ENCODE measurements at places on chromosomes 16 and 17.
A peak's percentile ranks its signal among the peaks of the same experiment; 100 is the strongest.

GRCh38 chr17:2468270-2468669, 43.4 kb downstream of the METTL16 start:
- DNase-seq, result peak; percentile 24

DNA sequence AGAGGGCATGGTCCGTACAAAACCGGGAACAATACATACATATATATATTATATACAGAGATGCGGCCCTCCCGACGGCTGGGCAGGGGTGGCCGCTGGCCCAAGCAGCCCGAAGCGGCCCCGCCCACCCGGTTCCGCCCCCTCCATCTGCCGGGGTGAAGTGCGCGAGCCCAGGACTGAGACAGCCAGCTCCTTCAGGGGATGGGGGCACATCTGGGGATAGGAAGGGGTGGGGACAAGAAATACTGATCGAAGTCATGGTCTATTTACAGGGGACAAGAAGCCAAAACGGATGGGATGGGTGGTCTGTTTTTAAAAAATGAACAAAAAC, 3.8 kb upstream of the SAMD14 start:
- DNase-seq, result no peak

- DNase-seq, result no peak
Observed at GRCh38 chr16:89452241-89452640, 38.1 kb downstream of the ANKRD11 start.

- no peak for DNase-seq
Observed at GRCh38 chr17:76570877-76571471, 14.7 kb downstream of the ST6GALNAC2 start.

DNA sequence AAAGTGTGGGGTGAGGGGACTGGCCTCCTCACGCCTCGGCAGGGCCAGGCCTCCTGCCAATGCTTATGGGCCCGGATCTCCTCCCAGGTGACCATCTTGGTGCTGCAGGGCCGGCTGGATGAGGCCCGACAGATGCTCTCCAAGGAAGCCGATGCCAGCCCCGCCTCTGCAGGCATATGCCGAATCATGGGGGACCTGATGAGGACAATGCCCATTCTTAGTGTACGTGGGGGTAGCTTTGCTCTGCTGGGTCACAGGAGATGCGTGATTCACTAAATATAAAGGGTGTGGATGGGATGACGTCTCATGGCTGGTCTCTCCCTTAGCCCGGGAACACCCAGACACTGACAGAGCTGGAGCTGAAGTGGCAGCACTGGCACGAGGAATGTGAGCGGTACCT, 19.5 kb downstream of the NUP85 start:
- DNase-seq, result no peak

- peak; percentile 32 for DNase-seq
Observed at GRCh38 chr17:2227025-2227699, 76.4 kb downstream of the SMG6 start.

GRCh38 chr16:50354629-50355456, 13.9 kb downstream of the BRD7 start:
- DNase-seq, result no peak

GRCh38 chr16:88886420-88886844, 20.0 kb upstream of the PABPN1L start:
- DNase-seq, result peak; percentile 26

DNA sequence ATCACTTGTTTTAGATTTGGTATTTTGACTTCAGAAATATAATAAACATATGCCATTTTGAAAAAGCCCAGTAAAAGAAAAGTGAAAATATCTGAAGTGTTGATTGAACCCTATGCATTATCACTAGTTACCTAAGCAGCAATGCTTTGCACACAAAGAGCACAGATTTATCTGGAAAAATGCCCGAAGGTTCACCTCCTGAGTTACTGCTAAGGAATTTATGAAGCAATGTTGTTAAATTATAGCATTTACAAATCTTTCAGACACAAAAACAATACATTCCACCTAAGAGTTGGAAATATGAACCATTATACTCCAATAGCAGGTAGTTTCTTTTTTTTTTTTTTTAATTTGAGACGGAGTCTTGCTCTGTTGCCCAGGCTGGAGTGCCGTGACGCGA, 38.9 kb upstream of the GHDC start:
- no peak for DNase-seq

- DNase-seq, result no peak
Observed at GRCh38 chr17:1004769-1005295, 7.9 kb downstream of the TIMM22 start.

- no peak for DNase-seq
Observed at GRCh38 chr17:48239603-48239995, 132.0 kb downstream of the SNX11 start.

DNA sequence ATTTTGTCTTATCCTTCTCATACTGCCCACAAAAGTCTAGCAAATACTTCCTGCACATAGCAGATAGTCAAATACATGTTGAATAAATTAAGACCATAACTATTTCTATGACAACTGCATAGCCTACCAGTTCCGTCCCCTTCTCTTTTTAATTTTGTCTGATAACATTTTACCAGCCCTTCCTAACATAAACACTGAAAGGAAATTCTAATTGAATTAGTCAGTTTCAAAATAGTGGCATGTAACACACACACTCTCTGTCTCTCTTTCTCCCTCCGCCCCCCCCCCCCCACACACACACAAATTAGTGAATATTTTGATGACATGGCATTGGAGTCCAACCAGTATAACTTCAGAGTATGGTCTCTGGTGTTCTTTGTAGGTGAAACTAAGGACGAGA, 41.8 kb downstream of the TNRC6C start:
- DNase-seq, result peak; percentile 77

GRCh38 chr17:64608571-64608981, 53.5 kb downstream of the SMURF2 start:
- peak; percentile 58 for DNase-seq

GRCh38 chr16:76816475-76816874, 374.5 kb upstream of the MON1B start:
- no peak for DNase-seq

DNA sequence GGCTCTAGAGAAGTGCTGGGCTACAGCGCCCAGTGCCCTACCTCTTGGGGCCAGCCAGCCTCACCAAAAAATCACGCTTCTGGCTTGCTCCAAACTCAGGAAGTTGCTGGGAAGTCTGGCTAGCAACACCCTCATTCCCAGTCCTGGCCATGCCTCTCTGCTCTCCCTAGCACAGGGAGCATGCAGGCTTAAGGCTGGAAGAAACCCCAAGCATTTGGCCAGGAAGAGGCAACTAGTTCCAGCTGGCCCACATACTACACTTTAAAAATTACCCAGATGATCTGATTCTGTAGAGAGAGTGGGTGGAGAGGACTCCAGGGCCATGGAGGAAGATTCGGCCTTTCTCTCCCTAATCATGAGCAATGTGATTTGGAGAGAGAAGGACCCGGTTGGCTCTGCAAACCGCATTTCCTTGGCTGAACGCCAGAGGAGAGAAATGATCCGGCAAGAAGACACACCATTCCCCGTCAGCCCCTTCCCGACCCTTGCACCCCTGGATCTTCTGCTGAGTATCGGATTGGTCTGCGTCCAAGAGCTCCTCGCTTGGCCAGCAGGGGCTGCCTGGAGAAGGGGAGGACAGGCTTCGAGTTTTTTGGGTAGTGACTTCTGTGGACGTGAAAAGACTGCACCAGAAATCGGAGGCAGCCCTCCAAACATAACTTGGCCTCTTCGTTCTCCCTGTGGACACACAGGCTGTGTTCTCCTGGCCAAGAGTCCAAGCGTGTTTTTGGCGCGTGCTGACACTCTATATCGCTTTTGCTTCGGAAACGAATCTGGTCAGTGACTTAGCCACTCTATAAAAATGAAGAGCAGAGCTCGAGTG, 406.3 kb downstream of the WWOX start:
- no peak for DNase-seq

DNA sequence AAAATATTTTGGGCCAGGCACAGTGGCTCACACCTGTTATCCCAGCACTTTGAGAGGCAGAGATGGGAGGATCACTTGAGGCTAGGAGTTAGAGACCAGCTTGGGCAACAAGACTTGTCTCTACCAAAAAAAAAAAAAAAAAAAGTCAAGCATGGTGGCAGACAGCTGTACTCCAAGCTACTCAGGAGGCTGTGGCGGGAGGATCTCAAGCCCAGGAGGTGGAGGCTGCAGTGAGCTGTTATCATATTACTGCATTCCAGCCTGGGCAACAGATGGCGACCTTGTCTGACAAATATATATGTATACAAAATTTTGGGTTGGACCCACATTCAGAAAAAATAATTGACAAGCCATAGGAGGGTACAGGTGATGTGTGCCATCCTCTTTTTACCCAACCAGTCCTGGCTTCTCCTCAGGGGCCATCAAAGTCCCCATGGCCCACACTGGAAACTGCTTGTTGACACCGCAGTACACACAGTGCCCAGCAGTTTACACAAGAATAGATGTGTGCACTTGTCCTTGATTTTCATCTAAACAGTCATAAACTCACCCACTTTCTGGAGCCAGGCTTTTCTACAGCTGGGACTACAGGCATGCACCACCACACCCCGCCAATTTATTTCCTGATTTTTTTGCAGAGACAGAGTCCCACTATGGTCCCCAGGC, 1.7 kb downstream of the CES2 start:
- no peak for DNase-seq

GRCh38 chr17:2402544-2402943, 1.7 kb upstream of the MNT start:
- DNase-seq, result no peak

DNA sequence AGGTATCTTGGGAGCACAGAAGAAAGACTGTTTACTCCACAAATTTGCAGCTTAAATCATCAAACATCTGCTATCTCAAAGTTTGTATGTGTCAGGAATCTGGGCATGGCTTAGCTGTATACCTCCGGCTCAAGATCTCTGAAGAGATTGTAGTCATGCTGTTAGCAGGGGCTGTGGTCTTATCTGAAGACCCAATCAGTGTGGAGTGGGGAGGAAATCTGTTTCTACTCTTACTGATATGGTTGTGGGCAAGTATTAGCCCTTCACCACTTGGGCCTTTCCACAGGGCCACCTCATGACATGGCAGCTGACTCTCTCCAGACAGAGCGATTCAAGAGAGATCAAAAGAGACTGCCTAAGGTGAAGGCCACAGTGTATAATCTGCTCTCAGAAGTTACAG, 438.7 kb downstream of the KIF2B start:
- DNase-seq, result no peak

GRCh38 chr17:350706-351448, 1.7 kb downstream of the RPH3AL start:
- DNase-seq, result peak; percentile 20

- peak; percentile 48 for DNase-seq
Observed at GRCh38 chr16:49754495-49755312, 101.2 kb downstream of the ZNF423 start.

GRCh38 chr16:15894571-15895374, 6.4 kb upstream of the CEP20 start:
- no peak for DNase-seq

GRCh38 chr17:74211141-74211911, 2.0 kb upstream of the TTYH2 start:
- no peak for DNase-seq

DNA sequence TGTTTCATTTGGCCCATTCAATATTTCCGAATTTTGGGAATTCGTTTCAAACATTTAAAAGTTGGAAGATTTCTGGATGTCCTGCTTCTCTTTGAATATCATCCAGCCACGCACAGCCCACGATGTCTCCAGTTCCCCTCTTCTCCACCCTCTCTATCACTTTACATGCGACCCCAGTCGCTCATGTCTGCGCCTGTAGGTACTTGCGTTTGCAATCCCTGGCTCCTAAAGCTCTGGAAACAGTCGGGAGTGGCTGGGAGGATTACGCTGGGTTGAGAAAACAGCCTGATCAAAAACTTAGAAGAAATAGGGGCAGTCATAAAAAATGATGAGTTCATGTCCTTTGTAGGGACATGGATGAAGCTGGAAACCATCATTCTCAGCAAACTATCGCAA, 1.5 kb upstream of the SBK1 start:
- DNase-seq, result no peak

DNA sequence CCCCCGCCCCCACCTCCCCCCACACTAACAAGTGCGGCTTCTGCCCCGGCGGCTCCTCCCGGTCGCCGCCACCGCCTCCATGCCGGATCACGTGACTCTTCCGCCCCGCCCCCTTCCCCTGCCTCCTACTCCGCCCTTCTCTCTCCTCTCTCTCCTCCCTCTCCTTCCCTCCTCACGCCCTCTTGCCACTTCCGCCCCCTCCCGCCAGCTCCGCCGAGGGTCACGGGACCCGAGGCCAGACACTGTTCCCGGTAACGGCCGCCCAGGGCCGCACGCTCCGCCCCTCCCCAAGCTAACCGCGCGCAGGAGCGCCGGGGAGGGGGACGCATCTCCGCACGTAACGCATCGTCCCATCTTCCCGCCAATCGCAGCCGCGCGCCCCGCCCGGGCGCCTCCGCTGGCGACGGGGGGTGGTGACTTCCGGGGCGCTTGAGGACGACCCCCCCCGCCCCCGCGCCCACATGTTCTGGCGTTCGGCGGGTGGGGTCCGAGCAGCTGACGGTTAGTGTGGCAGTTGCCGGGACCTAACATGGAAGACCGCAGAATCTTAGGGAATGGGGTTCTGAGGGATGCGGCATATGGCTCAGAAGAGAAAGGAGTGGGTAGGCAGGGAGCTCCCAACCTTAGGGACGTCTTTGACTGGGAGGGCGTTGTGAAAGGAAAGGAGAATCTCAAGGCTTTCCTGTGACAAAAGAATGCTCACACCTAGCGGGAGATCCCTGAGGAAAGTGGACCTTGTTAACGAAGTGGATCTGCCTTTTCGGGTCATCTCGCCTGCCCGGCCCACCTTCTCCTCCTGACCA, at the start of gene USP32:
USP32 (minus strand) TSS at position 92 of the 803 bp plus-strand sequence. CDS start 194 bp downstream, outside the sequence.
- DNase-seq, result peak; percentile 99

DNA sequence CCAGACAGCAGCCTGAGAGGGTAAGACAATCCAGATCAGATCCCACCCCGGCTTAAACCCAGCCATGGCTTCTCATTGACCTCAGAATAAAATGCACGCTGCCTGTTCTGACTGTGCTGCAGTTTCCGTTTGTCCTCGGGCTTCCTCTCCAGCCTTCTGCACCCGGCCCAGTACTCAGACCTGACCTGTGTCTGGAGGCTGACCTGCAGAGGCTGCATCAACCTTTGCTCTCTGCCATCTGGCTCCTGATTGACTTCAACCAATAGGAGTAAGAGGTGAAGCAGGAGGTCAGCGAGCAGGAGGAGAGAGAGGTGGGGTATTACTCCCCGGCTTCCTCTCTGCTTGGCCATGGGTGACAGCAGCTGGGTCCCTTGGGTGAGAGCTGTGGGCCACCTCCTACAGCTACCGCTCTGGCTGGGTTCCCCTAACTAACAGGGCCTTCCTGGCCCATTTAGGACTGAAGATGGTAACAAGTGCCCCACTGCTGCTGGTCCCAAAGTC, 46.7 kb downstream of the C16orf82 start:
- no peak for DNase-seq

- DNase-seq, result no peak
Observed at GRCh38 chr16:7366993-7367880, 34.6 kb downstream of the RBFOX1 start.

GRCh38 chr16:58280146-58280845, 14.5 kb downstream of the PRSS54 start:
- DNase-seq, result no peak

- DNase-seq, result no peak
Observed at GRCh38 chr17:27849474-27850185, 43.5 kb downstream of the LYRM9 start.

All from foreskin fibroblast (primary cell).